ENCODE measurements at places on chromosomes 6 and 20. TPM values are rescaled to one million over a fixed set of nuclear protein-coding genes. Genes with fewer than 3 reads are reported as not detected.

The CUL7 gene
- 9.3 TPM for polyA plus RNA-seq

- DNase-seq = no peak
Observed at GRCh38 chr6:41153992-41154625, at the start of gene TREML1. Gene TREML1, minus strand, starts transcription at chr6:41154347. Its CDS starts 59 bp downstream, at chr6:41154288.

The SLC17A1 gene
- not detected for polyA plus RNA-seq

DNA sequence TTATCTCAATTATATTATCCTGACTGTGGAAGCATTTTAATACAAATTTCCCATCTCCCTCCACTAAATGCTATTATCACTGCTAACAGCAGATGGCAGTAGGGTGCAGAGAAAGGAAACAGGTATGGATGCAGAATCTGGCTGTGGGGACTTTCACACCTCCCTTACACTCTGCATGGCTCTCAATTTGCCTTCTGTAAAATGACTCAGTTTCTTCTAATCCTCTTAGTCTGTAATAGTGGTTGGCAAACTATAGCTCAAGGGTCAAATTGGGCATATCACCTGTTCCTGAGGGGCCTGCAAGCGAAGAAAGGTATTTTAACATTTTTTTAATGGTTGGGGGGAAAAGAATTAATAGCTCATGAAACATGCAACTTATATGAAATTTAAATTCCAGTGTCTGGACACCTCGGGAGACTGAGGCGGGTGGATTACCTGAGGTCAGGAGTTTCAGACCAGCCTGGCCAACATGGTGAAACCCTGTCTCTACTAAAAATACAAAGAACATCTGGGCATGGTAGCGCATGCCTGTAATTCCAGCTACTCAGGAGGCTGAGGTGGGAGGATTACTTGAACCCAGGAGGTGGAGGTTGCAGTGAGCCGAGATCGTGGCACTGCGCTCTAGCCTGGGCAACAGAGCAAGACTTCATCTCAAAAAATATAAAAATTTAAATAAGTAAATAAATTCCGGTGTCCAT, 83.5 kb downstream of the ZMYND8 start:
- DNase-seq = no peak

DNA sequence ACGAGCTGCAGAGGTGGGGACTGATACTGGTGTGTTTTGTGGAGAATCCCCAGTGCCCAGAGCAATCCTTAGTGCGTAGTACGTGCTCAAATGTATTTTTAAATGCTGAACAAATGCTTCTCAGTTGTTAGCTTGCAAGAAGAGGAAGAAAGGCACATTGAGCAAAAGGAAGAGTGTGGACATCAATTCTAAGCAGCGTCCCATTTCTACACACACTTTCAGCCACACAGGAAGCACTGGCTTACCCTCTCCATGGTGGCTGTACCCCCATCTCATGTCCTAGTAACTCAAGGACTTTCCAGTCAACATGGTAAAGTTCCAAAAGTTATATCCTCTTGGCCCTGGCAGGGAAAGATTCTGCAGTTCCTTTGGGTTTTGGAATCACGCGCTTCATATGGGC, 98.8 kb upstream of the NXT1 start:
- DNase-seq = no peak

GRCh38 chr6:105909106-105909505, 177.0 kb upstream of the PRDM1 start:
- DNase-seq = no peak

The ARMC2 gene
- polyA plus RNA-seq = 3.3 TPM

The TMEM170B gene
- polyA plus RNA-seq = 2.1 TPM

DNA sequence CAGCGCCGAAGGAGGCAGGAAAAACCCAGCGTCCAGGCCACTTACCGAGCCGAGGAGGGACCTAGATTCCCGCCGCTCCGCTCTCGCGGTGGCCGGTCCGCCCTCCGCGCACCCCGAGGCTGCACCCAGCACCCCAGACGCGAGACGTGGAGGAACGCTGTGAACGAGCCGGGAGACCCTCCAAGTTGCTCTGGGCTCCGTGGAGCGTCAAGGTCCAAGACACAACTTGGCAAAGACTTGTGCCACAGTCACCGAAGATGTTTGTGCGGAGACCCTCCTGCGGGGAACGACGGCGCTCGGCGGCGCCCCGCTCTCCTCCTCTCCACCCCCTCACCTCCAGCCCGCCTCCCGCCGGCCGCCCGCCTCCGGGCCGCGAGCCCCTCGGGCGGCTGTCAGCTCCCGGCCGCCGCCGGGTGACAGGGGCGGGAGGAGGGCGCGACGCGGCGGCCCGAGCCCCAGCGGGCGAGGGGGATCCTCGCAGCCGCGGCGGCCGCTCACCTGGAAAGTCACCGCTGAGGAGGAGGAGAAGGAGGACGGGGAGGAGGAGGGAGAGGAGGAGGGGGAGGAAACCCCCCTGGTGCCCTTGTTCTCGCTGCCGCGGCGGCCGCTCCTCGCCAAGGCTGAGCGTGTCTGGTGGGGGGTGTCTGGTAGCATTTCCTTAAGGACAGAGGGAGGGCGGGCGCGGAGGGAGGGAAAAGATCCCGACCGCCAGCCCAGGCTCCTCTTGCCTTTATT, 637 bp upstream of the HIVEP2 start:
- no peak for DNase-seq

DNA sequence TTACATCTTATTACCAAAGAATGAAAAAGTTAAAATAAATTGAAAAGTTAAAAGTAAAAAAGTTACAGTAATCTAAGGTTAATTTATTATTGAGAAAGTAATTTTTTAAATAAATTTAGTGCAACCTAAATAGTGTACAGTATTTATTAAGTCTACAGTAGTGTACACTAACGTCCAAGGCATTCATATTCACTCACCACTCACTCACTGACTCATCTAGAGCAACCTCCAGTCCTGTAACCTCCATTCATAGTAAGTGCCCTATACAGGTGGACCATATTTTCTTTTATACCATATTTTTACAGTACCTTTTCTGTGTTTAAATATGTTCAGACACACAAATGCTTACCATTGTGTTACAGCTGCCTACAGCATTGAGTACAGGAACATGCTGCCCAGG, 624.7 kb upstream of the NOX3 start:
- no peak for DNase-seq

- DNase-seq = no peak
Observed at GRCh38 chr20:33145521-33145920, 22.4 kb upstream of the BPIFA2 start.

The NT5E gene
- polyA plus RNA-seq = 29.3 TPM

GRCh38 chr6:114465511-114465910, 122.7 kb upstream of the HS3ST5 start:
- DNase-seq = no peak

DNA sequence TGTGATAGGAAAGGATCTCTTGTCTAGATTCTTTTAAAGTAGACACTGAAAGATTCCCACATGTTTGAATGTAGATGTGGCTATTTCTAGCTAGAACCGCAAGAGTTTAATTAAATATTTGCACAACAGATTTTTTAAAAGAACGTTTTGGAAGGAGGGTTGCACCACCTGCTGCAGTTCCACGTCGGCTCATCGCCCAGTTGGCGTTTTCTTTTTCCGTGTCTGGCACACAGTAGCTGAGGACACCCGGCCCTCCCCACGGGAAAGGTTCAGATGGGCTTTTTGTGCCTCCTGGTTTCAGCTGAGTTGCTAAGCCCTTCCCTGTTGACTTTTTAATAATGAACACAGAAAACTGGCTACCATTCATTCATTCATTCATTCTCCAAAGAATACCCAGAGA, 41.8 kb upstream of the DOK5 start:
- no peak for DNase-seq

- DNase-seq = no peak
Observed at GRCh38 chr6:159440349-159440748, 252.7 kb downstream of the SOD2 start.

The SOBP gene
- polyA plus RNA-seq = 20.7 TPM

- no peak for DNase-seq
Observed at GRCh38 chr6:2799936-2800527, 34.8 kb downstream of the WRNIP1 start.

DNA sequence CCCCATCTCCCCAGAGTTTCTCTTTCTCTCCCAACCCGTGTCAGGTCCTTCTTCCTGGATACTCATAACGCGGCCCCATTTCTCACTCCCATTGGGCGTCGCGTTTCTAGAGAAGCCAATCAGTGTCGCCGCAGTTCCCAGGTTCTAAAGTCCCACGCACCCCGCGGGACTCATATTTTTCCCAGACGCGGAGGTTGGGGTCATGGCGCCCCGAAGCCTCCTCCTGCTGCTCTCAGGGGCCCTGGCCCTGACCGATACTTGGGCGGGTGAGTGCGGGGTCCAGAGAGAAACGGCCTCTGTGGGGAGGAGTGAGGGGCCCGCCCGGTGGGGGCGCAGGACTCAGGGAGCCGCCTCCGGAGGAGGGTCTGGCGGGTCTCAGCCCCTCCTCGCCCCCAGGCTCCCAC, at the start of gene HLA-F:
Gene HLA-F (plus strand): TSS at position 173 of the 404 bp plus-strand sequence. CDS start 30 bp downstream, at position 203.
- peak; percentile 69 for DNase-seq

DNA sequence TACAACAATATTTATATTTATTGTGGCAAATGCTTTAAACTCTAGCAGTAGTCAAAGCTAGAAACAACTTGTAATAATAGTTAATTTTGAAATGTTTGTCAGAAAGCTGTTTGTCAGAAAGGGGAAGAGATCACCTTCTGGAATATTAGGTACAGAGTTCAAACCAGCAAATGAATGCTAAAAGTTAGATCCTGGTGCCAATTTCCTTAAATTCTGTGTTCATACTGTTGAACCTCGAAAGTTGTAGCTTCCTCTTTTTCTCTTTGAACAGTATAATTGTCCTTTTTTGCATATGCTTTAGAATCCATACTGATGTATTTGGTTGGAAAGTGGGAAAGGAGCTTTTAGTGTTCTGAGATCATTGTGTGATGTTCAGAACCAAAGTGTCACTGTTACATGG, 22.4 kb downstream of the ITCH start:
- DNase-seq = no peak

The GRM4 gene
- 0.05 TPM for polyA plus RNA-seq

- DNase-seq = no peak
Observed at GRCh38 chr20:15236812-15237211, 899.4 kb upstream of the FLRT3 start.

DNA sequence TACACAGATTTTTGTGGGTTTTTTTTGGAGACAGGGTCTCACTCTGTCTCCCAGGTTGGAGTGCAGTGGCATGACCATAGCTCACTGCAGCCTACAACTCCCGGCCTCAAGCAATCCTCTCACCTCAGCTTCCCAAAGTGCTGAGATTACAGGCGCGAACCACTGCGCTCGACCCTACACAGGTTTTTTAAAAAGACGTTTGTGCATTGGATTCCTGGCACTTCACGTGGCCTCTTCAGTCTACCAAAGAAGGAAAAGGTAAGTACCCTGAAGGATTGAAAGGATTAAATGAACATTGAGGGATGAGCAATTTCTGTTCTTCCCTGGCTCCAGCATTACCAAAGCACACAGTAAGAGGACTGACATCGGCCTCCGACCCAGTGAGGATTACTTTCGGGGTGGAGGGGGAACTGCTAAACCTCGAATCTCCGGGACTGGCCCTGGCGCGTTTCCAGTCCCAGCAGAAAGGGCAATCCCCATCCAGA, 556 bp upstream of the YWHAB start:
- no peak for DNase-seq

GRCh38 chr6:167654389-167654788, 172.3 kb upstream of the AFDN start:
- no peak for DNase-seq

DNA sequence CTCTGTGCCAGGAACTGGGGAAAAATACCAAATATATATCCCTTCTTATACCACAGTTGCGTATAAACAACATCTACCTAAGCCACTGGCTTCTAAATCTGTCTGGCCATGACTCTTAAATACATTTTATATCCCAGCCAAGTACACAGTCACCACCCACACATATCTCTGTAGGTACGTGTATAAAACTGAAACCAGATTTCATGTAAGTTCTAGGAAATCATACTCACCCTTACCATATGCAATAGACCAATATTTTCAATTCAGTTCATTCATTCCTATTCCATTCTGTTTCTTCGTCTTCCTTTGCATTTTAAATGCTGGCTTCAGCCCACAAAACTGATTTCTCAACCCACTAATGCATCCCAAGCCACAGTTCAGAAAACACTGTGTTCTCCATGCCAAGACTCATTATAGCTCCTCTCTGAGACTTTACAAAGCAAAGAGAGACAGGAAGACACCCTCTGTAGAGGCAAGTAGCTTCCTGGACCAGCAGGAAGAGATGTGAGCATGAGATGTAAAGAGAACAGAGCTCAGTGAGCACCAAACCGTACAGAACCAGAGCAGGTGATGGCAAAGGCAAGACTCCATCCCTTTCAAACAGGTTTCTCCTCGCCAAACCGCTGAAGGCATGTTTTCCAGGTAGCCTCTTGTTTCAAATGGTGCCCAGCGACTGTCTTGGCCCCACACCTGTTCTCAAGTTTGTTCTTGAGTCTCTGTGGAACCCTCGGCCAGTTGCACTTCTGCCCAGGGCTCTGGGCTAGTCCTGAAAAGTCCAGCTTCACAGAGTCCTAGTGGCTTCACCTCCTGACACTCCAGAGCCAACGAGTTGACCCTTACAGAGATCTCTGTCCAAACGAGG, 18.7 kb downstream of the FAM50B start:
- DNase-seq = no peak

DNA sequence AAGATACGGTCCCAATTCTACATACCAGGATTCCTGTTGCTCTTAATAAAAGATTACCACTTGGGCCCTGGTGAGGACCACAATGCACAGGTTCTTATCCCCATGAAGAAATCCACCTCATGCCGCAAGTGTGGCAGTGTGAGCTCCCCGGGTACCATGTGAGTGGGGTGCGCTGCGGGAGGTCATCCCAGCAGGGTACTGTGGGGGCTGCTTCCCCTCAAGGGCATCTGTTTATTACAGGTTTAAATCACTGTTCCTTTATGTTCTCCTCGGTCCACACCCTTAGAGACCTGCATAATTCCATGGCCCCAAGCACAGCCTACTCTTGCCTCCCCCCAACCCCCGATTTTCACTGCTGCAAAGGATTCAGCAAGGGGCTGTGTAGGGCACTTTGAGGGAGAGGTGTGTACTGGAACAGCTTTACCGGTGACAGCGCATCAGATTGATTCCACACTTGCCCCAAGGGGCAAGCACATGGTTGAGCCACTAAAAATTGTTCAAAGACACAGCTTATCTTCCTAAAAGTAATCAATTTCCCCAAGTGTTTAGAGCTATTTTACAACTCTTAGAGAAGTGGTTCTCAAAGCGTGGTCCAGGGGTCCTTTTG, 6.2 kb downstream of the DIDO1 start:
- DNase-seq = no peak

DNA sequence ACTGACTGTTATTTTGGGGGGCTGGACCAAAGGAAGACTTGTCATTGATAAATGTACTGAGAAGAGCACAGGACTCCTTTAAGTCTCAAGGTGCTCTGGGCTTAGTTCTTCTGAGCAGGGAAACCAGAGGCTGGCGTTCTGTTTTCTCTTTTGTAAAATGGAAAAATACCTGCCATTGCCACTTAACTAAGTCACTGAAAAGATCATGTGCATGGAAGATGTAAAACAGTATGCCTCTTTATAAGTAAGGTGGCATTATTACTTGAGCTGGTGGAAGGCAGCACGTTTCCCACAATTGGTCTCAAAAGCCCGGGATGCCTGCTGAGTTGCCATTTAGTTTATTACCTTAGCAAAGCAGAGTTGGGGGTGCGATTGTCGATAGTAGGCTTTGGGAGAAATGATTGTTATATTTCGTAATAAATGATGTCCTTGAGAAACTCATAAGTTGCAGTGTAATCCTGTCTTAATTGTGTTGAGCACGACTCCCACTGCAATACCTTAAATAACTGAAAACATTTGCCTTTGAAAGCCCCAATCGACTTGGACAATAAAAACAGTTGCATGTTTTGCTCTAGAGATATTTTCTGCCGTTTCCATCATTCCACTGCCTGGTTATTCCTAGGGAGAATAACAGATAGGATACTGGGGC, 3.6 kb downstream of the JARID2 start:
- no peak for DNase-seq

The PLCB4 gene
- 4.6 TPM for polyA plus RNA-seq

- DNase-seq = no peak
Observed at GRCh38 chr6:132998418-132998817, 184.0 kb downstream of the RPS12 start.

The ESF1 gene
- polyA plus RNA-seq = 9.3 TPM

The MTO1 gene
- 19.8 TPM for polyA plus RNA-seq
